GOT3 (cell line): ENCODE measurements at places on chromosomes 1 and 21.

DNA sequence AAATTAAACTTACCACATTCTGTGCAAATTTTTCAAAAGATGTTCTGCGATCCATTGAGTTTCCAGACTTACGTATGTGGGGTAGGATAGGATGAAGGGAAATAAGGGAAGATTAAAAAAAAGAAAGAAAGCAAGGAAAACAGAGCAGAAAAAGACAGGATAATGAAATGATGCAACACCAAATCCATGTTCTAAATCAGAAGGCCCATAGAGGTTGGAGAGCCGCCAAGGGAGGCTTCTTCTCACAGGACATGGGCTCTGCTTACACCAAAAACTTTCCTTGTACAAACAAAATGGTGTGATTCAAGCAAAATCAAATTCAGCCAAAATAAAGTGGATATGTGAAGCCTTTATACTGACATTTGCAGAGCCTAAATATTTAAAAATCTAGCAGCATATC lies 189.5 kb upstream of the GREM2 start:
- DNase-seq: no peak

DNA sequence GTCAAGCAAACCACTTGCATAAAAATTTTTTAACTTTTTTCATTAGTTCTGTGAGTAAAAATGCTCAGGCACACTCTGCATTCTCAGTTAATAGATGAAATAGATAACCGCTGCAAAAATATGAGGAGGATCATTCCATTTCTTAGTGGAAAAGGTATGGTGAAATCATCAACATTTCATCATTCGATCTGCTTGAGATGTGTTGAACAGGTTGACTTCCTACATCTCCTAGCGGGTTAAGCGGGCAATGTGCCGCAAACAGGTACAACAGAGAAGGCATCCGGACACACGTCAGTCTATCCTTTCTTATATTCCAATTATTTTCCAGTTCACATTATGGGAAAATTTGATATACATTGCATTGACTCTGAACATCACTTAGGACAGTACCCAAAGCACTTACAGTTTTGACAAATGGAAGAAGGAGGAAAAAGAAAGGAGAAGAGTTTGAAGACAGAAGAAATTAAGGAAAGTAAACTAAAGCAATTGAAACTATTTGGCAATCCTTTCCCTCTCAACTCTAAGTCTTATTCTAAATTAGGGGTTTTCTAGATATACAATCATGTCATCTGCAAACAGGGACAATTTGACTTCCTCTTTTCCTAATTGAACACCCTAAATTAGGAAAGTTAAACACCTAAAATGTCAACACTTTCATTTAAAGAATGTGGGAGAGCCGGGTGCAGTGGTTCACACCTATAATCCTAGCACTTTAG lies 33.5 kb downstream of the NIBAN1 start:
- no peak for DNase-seq

- DNase-seq: no peak
Measured at GRCh38 chr1:116277840-116278540, 95.1 kb upstream of the ATP1A1 start.

DNA sequence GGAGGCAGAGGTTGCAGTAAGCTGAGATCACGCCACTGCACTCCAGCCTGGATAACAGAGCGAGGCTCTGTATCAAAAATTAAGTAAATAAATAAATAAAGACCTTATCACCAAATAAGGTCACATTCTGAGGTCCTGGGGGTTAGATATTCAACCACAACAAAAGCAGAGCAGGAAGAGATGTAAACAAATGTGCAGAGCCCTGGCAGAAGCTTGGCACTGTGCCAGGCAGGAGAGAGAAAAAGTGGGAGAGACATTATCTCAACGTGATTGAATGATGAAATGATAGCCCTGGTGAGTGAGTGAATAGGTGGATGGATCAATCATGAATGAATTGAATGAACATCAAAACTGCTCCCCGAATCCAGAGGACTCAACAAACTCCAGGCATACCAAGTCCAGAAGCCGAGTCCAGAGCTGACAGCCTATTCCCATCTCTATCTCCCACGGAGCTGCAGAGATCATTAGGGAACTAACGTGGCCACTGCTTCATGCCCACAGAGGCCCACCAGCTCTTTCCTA lies 150.7 kb downstream of the TOMM20 start:
- no peak for DNase-seq

DNA sequence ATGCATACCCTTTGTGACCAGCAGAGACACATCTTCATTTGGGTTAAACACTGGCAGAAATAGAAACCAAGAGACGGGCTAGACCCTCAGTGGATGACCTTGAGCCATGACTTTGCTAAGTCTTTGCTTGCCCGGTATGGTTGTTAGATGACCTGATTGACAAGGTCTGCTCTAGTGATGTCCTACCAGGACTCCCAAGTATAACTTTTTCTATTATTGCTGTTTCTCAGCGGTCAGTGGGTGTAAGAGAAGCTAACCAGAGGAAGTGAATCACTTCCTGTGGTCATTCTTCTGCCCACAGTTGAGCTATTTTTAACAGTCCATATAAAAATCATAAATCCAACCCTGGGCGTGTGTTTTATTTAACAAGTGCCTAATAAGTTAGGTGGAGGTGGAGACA lies 126.2 kb upstream of the ETS2 start:
- DNase-seq: no peak

GRCh38 chr1:27999055-27999454 lies 39.3 kb downstream of the XKR8 start:
- DNase-seq: no peak

GRCh38 chr21:42187976-42188653 lies 30.8 kb upstream of the ABCG1 start:
- no peak for DNase-seq

GRCh38 chr21:8993284-8993942 lies 1528.0 kb upstream of the TPTE start:
- no peak for DNase-seq

DNA sequence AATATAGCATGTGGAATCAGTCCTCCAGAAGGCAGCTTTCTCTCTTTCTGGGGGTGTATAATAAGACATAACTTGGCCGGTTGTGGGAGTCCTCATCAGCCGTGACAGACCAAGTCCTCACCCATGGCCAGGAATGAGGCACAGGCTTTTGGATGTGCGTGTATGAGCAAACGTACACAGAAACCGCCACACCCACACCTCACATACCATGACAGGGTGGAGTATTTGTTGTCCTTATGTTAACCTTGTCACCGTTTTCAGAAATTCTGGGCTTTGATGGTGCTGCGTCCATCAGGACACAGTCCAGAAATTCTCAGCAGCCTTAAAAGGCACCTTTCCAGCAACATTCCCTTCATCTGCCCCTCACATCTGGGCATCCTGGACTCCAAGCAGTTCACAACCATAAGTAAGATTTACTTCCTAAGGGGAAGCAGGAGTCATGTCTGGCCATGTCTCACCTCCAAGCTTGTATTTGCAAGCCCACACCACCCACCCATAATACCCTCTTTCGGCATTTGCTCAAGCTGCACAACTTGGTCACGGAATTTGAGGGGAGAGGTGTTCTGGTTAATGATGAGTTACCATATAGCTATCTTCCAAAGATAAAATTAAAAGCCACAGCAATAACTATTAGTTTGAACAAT lies 12.4 kb downstream of the C1orf116 start:
- DNase-seq: no peak

GRCh38 chr1:2251786-2252185 lies 23.7 kb downstream of the SKI start:
- no peak for DNase-seq

- no peak for DNase-seq
Measured at GRCh38 chr1:17664322-17664721, 90.8 kb upstream of the ACTL8 start.
